ENCODE measurements at places on chromosomes 12 and 14. TPM values are rescaled to one million over a fixed set of nuclear protein-coding genes. Genes with fewer than 3 reads are reported as not detected.

The SYNDIG1L gene
- not detected for total RNA-seq

The MCRS1 gene
- total RNA-seq, result 83.9 TPM

The PDE3A gene
- total RNA-seq, result 0.08 TPM

The HOXC12 gene
- total RNA-seq, result not detected

The OLR1 gene
- total RNA-seq, result not detected
